NCI-H524 treated with DMSO at 0.1 percent for 48 hours (cell line): ENCODE measurements at places on chromosomes 1 and 21.

DNA sequence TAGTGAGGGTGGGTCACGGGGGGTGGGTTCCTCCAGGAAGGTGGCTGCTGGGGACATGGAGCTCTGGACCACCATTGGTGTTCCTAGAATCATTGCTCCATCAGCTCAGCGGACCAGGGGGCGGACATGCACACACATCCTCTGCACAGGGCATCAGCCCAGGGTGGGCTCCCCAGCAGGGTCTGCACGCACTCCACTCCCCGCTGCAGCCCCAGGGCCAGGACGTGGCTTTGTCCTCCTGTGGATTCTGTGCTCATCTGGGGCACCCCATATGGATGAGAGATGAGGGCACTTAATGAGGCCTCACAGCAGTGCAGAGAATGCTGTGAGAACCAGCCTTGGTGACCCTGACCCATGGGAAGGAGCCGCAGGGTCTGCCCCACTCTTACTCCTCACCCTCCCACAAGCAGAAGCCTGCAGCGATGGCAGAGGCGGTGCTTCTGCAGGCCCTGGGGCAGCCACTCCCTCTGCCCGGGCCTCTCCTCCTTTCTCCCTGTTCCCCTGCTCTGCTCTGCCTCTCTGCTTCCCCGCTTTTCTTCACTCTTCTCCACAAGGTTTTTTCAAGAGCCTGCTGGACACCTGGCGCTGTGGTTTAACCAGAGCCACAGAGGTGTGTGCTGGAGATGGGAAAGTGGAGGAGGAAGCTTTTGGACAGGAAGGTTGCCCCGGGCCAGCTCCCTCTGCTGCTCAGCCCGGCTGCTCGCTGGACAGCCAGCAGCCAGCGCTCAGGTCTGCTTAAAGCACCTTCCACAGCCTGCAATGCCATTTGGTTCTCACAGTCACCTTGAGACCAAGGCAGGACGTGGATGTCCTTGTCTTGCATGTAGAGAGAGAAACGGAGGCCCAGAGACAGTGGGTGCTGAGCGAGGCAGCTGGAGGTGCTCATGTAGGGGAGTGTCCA, 26.3 kb upstream of the PCBP3 start:
- DNase-seq, result no peak

DNA sequence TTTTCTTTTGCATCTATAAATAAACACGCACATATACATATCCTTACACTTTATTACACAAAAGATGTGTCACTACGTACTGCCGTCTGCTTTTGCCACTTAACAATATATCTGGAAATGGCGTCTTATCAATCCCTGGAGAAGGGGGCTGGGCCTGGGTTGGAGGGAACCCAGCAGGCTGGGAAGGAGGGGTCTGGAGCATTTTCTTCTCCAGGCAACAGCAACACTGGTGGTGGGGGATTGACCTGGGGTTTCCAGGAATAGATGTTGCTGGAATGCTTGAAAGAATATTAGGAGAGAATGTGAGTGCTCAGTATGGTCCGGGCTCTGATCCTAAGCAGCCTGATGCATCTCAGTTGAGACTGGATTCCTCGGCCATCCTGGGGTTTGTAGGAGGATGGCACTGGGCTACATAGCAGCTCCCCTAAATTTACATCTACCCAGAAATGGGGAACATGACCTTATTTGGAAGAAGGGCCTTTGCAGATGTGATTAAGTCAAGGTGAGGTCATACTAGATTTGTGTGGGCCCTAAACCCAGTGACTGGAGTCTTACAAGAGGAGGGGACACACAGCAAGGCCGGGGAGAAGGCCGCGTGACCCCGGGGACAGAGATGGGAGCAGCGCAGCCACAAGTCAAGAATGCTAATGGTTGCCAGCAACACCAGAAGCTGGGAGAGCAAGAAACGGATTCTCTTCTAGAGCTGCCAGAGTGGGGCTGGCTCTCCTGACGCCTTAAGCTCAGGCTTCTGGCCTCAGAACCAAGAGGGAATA, 98.6 kb downstream of the SIK1 start:
- DNase-seq, result no peak

DNA sequence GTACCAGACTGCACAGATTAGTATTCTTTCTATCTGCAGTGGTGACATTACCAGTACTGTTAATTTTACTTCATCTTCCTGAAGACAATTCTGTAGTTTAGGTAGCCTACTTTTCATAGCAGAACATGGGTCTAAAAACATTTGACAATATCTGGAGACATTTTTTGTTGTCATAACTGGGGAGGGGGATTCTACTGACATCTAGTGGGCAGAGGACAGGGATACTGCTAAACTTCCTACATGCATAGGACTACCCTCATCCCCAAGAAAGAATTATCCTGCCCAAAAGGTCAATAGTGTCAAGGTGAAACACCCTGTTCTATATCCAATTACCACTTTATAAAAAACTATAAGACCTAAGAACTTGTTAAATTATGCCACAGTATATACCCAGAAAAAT, 3.4 kb upstream of the ARHGAP29 start:
- DNase-seq, result no peak

DNA sequence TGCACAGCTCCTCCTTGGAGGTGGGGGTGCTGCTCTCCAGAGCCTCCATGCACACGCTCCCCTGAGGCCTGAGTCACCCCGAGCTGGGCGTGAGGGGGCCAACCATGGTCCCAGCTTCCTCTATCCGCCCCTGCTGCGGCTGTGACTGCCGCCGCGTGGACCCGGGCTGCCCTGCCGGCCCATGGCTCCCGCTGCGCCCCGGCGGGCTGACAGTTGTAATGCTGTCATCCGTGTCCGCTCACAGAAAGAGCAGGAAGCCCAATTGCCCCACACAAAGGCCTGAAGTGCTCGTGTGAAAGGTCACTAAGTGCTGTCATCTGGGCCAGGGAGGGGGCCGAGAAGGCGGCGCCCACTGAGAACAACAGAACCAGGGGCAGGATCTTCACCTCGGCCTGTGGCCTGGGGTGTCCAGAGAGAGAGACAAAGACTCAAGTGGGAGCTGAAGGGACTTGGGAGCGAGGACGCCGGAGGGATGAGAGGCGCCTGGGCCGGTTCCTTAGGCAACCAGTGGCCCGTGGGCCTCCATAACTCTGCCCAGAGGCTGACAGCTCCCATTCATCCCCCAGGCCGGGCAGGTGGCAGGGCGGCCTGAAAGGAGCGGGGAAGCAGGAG, 31.5 kb downstream of the OLIG1 start:
- DNase-seq, result no peak

GRCh38 chr1:84301004-84301784, at the start of gene SAMD13:
TSS of gene SAMD13 (plus strand) at chr1:84301708. CDS start at chr1:84303235, 1,527 bp downstream.
- DNase-seq, result peak; percentile 26

- peak; percentile 60 for DNase-seq
These were observed 600.5 kb downstream of the USP25 start for GRCh38 chr21:16330082-16330907.

DNA sequence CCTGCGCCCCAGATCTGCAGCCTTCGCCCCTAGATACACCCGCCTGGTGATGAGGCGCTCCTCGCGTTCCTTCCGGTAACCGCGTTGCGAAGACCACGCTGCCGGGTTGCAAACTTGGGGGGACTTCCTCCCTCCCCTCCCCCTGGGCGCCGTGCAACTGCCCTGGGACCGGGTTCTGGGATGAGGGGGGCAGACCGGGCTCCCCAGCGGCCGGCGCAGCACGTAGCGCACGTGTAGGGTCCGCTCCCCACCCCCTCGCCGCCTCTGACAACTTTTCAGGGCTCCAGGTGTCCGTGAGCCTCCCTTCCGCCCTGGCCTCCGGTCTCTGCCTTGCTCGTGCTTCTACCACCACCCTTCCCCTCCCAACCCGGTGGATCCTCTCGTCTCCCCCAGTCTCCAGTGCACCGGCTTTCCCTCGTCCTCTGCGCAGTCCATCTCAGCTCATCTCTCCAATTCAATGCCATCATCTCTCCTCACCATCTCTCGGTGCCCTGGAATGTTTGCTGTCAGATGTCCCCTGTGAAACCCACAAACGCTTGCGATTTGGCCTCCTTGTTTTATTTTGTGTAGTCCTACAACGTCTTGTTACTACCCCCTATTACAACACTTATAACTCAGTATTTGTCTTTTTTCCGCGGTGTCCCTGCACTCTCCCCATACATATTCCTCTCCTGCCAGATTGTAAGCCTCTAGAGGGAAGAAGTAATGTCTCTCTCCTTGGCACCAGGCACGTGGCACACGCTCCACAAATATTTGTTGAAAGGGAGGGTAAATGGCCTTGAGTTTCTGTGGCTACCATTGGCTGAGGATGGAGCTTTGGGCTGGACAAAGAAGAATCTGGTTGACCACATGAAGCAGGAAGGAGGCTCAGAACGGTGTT, 782 bp downstream of the PCAT6 start:
- DNase-seq, result no peak

- DNase-seq, result no peak
These were observed 7.6 kb downstream of the CAPN9 start for GRCh38 chr1:230754796-230755195.

- DNase-seq, result peak; percentile 90
These were observed 1.1 kb downstream of the EEIG2 start for GRCh38 chr1:108560874-108561459.

GRCh38 chr1:219331424-219331823, 157.7 kb downstream of the LYPLAL1 start:
- no peak for DNase-seq

DNA sequence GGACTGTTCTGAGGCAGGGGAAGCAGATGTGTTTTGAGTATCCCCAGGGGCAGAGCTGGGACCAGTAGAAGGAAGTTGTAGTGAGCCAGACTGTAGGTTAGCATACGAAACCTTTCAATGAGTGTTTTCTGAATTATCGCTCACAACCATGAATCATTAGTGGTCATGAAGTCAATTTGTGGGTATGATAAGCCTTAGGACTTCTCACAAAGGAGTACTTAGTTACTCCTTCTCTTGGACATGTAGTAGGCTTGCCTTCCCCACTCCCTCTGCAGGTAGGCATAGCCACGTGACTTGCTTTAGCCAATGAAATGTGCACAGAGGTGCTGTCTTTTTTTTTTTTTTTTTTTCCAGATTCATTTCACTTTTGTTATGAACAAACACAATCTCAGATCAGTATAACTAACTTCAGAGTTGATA, 23.9 kb upstream of the FAAH start:
- no peak for DNase-seq

DNA sequence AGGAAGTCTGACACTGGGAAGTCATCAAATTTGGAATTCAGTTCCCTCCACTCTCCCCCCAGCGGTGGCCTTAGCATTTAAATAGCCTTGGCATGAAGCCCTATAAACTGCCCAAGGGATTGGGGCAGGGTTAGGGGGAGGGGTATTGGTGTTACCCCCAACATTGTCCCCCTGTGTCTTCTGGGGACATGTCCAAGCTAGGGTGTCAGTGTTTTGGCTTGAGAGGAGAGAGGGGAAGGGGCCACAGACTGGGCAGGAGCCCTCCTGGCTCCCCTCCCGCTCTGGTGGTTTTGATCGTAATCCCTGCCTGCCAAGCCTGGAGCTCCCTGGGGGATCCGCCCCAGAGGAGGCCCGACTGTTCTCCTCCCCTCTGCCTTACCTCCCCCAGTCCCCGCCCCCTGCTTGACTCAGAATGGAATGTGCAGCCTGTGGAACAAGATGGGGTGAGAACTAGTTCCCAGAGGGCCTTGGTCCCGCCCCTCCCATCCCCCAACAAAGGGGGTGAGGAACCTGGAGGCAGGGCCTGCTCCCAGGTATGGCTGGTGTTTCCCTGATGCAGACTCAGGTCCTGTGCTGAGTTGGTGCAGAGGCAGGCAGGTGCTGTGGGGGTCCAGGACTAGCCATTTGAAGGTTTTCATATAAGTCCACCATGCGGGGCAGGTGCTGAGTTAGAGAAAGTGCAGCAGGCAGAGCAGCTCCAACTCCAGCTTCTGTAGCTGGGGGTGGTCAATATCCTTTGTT, 7.4 kb downstream of the SOX13 start:
- no peak for DNase-seq

DNA sequence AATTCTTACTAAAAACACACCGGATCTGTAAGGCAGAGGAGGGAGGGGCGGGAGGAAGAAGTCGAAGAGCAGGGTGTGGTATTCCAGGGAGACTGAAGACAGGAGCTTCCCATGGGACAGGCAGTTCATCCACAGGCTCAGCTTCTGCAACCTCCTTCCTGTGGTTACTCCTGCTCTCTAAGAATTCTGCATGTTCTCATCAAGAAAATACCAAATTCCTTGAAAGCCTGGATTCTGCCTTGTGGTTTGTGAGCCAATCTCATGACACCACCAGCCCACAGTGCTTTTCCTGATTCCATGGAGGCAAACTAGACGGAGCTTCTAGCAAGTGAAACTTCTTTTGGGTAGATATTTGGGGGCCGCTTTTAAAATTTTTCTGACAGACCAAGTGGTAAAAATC, 1.1 kb upstream of the ST6GALNAC3 start:
- no peak for DNase-seq

- DNase-seq, result no peak
These were observed 47.8 kb upstream of the LAMC2 start for GRCh38 chr1:183138301-183138700.

GRCh38 chr1:8871965-8872399, 6.5 kb downstream of the ENO1 start:
- DNase-seq, result no peak

DNA sequence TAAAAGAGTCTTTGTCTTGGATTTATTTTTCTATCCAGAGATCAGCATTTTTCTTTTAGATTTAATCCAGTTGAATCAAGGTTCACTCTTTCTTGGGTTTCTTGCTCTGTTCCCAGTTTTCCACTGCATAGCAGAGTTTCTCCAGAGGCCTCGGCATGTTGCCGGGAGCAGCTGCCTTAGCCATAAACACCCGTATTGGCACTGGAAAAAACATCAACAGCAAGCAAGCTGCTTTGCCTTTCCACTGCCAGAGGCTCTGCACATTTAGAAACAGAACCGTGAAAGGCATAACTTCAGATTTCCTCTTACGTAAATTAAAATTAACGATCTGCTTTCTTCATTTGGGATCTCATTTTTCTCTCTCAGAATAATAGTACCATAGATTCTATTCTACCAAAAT, 181.8 kb upstream of the L1TD1 start:
- no peak for DNase-seq

GRCh38 chr1:87983841-87984240, 655.2 kb downstream of the LMO4 start:
- DNase-seq, result no peak

DNA sequence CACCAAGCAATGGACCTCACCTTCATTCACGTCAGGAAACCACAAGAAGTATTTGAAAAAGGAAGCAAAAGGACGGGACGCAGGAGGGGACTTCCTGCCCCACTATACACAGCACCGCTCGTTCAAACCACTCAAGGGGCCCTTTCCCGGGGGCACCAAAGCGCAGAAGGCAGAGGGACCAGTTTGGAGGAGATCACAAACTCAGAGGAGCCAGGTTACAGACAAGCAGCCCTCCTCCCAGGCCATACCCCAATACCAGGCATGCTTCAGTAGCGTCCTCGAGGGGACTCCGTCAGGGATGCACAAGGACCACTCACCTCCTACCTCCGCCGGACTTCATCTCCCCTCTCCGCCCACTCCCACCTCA, 685 bp downstream of the CRTC2 start:
- DNase-seq, result no peak

GRCh38 chr1:90707363-90707710, 9.8 kb downstream of the BARHL2 start:
- no peak for DNase-seq
